ENCODE measurements at places on chromosomes 7 and 10.
A peak's percentile ranks its signal among the peaks of the same experiment; 100 is the strongest.

GRCh38 chr7:151524331-151524730, 4.6 kb upstream of the RHEB start:
- DNase-seq = no peak

DNA sequence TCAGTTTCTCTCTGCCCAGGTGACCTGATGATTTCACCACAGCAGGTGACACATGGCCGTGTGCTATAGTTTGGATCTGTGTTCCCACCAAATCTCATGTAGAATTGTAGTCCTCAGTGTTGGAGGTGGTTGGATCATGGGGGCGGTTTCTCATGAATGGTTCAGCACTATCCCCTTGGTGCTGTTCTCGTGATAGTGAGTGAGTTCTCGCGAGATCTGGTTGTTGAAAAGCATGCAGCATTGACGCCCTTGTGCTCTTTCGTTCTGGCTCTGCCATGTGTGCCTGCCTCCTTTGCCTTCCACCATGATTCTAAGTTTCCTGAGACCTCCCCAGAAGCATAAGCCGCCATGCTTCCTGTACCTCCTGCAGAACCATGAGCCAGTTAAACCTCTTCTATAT, 85.2 kb upstream of the C1QL3 start:
- DNase-seq = no peak

GRCh38 chr10:83983578-83984255, 155.6 kb upstream of the GHITM start:
- DNase-seq = peak; percentile 22

DNA sequence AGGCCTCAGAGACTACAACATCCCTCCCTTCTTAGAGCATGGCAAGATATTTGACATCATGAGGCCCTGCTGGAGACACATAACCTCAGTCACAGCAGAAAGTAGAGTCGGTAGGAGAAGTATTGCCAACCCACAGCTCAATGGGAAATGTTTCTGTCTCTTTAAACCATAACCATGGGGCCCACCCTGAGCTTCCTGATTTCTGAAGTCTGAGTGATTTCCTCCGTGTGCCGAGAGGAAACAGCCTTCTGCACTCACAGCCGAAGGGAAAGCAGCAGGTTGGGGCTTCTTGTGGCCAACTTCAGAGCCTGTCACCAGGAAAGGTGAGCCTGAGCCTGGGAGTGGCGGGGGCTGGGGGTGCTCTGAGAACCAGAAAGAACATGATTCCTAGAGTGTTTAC, at the start of gene GIMAP1:
Gene GIMAP1 (plus strand): TSS at position 246 of the 400 bp plus-strand sequence. CDS start 2,435 bp downstream, outside the sequence.
- peak; percentile 85 for DNase-seq

GRCh38 chr7:156612930-156613329, 27.6 kb upstream of the RNF32 start:
- peak; percentile 60 for DNase-seq

- no peak for DNase-seq
Measured at GRCh38 chr10:122220736-122221135, 50.4 kb upstream of the BTBD16 start.

DNA sequence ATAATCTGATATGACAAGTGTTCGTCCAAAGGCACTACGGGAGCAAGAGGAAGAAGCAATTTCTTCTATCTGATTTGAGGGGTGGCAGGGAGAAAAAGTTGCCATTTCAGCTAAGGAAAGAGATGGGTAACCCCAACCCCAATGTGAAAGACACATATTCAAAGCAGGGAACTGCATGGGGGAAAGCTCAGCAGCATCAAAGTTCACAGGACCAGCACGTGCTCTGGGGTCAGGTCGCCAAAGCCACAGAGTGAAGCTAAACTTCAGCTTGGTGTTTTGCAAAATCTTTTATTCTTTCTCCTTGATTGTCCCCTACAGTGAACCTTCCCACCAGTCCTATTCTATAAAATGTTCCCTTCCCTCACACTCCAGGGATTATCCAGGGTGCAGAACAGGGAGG, 112.8 kb upstream of the PPP2R2D start:
- no peak for DNase-seq

DNA sequence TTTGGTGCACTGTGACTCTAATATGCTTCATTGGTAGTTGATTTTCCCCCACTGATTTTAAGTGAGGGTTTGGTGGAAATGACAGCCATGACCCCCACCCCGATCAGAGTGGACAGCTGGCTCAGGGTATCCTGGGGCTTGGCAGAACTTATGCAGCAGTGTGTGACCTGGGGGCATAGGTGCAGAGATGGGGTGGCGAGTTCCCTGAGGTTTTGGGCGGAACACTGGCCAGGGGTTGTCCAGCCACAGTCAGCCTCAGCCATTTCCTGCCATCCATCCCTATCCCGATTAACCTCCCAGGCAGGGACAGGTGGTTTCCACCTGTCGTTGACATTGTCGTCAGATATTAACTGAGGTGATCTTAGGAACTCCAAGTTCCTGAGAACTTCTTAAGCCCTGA, 155.8 kb upstream of the CHST15 start:
- DNase-seq = no peak

DNA sequence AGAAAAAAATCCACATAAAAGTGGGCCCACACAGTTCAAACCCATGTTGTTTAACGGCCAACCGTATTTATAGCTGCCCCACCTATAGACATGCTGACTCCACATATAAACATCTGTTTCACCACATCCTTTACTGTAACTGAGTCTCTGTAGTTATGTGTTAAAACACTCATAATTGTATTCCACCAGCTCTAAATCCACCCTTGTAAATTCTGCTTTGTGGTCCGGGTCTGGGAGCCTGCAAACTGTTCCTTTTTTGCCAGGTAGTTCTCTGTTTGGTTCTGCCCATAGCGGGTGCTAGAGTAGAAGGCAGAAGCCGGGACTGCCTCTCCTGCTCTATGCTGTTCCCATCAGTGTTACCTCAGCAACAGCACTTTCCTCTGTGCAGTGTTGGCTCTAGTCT, 20.2 kb upstream of the FHIP2A start:
- peak; percentile 55 for DNase-seq

GRCh38 chr10:122461729-122462532, 578 bp downstream of the HTRA1 start:
- no peak for DNase-seq

DNA sequence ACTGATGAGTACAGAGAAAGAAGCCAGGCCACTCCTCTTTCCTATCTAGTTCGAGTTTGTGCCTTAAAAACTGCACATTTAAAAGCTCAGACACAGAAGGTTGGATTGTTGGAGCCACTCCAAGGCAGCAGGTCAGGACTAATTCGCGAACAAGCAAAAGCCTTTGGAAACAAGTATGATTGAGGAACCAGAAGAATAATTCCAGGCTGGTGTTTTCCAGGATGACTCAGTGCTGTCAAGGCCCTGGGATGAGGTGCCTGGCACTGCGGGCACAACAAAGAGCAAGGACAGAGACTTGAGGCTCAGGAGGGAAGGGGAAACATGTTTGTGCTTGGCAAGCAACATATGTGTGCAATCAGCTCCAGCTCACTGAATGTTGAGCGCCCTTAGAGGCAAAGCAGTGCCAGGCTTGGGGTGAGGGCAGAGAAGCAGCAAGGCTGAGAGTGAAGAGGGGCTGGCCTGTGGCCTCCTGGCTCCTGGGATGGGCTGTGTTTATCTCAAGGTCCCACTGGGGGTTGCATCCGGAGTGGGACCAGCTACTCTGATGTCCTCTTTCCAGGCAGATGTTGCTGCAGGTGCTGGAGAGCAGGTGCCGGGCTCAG, 44.1 kb downstream of the VSTM4 start:
- no peak for DNase-seq

GRCh38 chr7:70582927-70583895, 548.7 kb upstream of the GALNT17 start:
- no peak for DNase-seq

DNA sequence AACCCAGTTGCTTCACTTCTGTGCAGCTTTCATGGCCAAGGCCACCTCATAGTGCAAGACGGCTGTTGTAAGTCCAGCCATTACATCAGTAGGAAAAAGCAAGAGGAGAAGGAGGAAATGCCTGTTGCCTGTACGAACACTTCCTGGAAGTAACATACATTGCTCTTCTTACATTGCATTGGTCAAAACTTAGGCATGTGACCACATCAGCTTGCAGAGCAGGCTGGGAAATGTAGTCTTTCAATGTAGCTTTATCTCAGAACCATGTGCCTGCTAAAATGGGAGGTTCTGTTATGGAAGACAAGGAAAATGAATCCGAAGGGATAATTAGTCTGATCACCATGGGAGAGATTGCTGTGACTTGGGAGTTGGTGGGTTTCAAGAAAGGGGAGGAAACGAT, 4.3 kb downstream of the SLC29A3 start:
- peak; percentile 47 for DNase-seq

DNA sequence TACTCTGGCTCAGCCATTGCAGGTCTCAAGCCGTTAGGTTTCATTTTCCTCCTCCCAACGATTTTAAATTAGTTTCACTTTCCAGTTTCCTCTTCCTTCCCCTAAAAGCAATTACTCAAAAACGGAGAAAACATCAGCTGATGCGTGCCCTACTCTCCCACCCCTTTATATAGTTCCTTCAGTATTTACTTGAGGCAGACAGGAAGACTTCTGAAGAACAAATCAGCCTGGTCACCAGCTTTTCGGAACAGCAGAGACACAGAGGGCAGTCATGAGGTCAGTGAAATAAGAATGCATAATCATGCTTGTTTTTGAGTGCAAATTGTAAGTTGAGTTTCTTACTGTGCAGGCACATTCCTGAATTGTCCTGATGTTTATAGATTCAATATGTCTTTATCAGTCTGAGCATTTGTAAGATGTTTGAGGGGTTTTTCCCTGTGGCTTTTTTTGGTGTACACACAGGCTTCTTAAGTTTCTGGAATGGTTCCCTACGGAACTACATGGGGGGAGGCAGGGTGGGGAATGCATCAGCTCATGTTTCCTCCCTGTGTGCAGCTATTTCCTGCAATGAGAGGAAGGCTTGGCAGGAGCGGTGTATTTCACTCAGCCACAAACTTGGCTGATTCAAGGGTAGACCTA, at the start of gene IFIT3:
Gene IFIT3 (plus strand): TSS at position 195 of the 639 bp plus-strand sequence. CDS start 77 bp downstream, at position 272.
- DNase-seq = peak; percentile 75

- no peak for DNase-seq
Measured at GRCh38 chr10:129090618-129091366, 376.2 kb upstream of the MGMT start.

DNA sequence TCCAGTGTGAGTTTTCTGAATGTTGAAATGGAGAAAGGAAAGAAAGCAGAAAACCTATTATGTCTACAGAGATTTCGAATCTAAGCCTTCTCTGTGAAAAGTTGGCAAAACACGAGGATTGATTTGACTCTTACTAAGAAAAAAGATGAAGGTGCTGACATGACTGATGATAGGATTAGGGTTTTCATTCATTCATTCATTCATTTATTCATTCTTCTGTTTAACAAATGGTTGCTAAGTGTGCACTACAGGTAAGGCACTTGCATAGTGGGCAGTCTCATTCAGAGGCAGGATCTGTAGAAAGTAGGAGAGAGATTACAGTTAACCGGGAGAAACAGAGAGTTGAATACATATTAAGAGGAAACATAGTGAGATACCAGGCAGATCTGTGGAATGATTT, 137.1 kb downstream of the ZNF365 start:
- no peak for DNase-seq

DNA sequence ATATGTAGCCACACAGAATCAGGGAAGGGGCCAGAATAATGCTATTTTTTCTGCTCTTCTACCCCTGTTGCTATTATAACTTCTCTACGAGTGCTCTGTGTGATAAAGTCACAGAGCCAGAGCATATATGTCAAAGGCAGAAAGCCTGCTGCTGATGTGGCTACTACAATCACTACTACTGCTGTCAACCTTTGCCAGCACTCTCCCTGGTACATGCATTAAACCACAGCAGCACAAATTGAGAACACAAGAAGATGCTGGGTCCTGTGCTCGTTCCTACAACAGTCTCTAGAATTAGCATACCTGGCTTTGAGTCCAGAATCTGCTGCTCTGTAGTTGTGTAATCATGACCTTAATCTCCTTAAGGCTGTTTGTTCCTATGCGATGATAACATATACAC, 108.6 kb downstream of the SEMA3A start:
- DNase-seq = no peak

DNA sequence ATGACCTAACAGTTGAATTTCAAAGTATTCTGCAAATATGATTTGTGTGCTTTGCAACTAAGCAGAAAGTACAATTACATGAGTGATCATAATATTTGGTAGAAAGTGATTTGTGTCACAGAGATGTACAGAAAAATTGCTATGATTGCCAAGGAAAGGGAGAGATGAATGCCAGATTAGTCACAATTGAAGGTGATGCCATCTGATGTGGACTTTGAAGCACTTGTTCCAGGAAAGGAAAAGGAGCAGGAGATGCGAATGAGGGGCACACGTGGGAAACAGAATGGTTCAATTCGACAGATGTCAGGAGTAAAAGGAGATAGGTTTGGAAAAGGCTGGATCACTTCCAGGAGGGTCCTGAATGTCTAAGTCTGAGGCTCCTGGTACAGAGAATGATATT, 153.1 kb upstream of the LAMB4 start:
- no peak for DNase-seq

All from GM12865 (cell line).